T-helper 17 cell (primary cell): ENCODE measurements at places on chromosomes 16 and 17. TPM values are rescaled to one million over a fixed set of nuclear protein-coding genes. Genes with fewer than 3 reads are reported as not detected.

GRCh38 chr16:28531777-28532744 lies 6.7 kb downstream of the NUPR1 start:
- peak overlapping the region; percentile 92 for H3K27ac ChIP-seq
- no peaks in the 10 kb centered on the region for H3K36me3 ChIP-seq
- H3K27me3 ChIP-seq = no peaks in the 10 kb centered on the region
- DNase-seq = no peak
- no peak overlapping the region for H3K4me3 ChIP-seq

DNA sequence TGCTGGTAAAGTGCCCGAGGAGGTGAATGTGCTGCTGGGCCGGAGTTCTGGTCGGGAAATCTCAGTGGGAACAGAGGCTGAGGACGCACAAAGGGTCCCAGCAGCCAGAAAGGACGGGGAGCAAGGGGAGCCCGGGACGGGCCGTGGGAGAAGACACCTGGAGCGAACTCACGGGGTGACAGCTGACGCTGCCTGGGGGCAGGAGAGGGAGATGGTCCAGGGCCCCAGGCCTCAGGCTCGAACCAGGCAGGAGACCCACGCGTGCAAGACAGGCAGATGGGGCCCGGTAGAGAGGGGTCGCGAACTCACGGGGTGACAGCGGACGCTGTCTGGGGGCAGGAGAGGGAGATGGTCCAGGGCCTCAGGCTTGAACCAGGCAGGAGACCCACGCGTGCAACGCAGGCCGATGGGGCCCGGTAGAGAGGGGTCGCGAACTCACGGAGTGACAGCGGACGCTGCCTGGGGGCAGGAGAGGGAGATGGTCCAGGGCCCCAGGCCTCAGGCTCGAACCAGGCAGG lies 72.9 kb downstream of the METRNL start:
- H3K4me3 ChIP-seq = no peak overlapping the region
- peaks cover 32% of the 10 kb centered on the region for H3K27me3 ChIP-seq
- H3K36me3 ChIP-seq = no peaks in the 10 kb centered on the region
- H3K4me1 ChIP-seq = peaks cover 10% of the 10 kb centered on the region
- no peak overlapping the region for H3K27ac ChIP-seq

DNA sequence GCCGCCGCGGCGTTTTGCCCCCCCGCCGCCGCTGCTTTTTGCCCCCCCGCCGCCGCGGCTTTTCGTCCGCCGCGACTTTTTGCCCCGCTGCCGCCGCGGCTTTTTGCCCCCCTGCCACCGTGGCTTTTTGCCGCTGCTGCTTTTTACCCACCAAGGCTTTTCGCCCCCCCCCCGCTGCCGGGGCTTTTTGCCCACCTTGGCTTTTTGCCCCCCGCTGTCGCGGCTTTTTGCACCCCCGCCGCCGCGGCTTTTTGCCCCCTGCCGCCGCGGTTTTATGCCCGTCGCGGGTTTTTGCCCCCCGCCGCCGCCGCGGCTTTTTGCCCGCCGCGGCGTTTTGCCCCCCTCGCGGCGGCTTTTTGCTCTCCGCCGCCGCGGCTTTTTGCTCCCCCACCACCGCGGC lies 1343.0 kb downstream of the TP53TG3F start:
- no peaks in the 10 kb centered on the region for H3K27me3 ChIP-seq
- no peak overlapping the region for H3K27ac ChIP-seq
- no peak overlapping the region for H3K4me3 ChIP-seq

Gene TNFSF13
- 3.1 TPM for total RNA-seq
